ENCODE measurements at places on chromosomes 5 and 9.
A peak's percentile ranks its signal among the peaks of the same experiment; 100 is the strongest.

- DNase-seq: no peak
These were observed 42.2 kb upstream of the ADAMTS2 start for GRCh38 chr5:179387151-179388110.

GRCh38 chr9:116087246-116087645, 66.3 kb upstream of the PAPPA start:
- DNase-seq: no peak

DNA sequence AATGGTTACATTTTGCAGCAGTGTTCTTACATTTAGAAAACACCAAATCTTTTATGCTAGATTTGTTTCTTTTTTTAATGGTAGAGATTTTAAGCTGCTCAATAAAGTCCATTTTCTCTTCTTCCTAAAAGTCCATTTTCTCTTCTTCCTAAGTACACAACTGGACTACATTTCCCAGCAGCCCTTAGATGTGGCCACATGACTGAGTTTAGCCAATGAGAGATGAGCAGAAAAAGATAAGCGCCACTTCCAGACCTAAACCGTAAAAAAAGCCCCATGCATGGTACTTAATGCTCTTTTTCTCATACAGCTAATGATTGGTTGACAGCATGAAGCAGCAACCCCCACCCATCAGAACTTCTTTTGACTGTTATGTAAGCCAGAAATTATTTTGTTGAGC, 206.7 kb downstream of the FAM114A2 start:
- peak; percentile 10 for DNase-seq

DNA sequence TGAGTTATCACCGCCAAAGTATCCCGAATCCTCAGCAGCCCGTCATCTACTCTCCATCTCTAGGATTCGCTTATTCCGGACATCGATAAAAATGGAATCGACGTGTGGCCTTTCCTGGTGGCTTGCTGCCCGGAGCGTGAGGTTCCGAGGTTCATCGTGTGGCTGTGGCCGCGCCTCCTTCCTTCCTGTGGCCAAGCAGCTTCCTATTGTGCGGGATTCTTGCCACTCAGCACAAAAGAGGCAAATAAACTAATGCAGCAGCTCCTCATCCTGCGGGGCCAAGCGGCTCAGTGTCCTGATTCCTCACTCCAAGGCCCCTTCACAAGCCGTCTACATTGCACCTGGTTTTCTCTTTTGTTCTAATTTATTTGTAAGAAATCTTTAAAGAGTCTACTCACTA, 800.9 kb downstream of the CDH9 start:
- no peak for DNase-seq

GRCh38 chr5:137500615-137501225, 1.6 kb upstream of the SPOCK1 start:
- DNase-seq: no peak

DNA sequence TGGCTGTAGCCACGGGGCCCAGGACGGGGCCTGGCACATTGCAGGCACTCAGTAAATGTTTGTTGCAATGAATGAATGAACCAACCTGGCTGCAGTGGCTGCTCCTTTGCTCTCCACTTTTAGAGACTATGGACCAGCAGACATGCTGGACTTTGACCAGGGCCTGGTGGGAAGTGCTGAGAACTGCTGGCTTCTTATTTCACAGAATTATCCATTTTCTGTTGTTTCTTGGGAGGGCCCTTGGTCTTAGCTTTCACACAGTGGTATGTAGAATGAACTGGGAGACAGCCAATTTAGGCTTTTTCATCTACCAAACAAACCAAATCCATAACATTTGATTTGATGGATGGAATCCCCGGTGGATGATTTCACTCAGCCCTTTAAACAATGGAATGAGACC, 78.0 kb upstream of the LHFPL2 start:
- DNase-seq: no peak

- no peak for DNase-seq
These were observed 21.2 kb downstream of the MEGF9 start for GRCh38 chr9:120692901-120693699.

DNA sequence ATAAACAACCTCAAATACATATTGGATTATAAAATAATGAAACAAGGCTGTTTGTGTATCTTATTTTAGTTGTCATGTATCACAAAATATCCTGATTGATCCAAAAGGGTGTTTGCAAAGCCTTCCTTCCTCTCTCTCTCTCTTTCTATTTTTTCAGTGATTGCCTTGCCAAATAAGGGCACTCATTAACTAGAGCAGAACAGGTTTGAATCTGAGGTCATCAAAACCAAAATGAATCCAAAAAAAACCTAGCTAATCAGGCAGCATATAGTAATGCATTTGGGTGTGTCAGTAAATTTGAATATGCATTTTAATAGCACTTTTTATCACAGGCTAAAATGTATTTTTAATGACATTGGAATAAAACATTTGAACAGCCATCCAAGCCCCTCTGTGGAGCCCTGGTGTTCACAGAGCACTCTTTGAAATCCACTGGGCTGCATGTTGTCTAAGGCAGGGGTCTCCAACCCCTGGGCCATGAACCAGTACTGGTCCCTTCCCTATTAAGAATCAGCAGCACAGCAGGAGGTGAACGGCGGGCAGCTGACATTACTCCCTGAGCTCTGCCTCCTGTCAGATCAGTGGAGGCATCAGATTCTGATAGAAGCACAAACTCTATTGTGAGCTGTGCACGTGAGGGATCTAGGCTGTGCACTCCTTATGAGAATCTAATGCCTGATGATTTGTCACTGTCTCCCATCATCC, 171.8 kb upstream of the RAI14 start:
- DNase-seq: no peak

GRCh38 chr5:43584166-43584699, 18.7 kb upstream of the NNT start:
- no peak for DNase-seq

GRCh38 chr9:71863631-71864030, 47.4 kb downstream of the ABHD17B start:
- DNase-seq: no peak

- DNase-seq: no peak
These were observed 181.3 kb downstream of the GRIA1 start for GRCh38 chr5:153671653-153672346.

GRCh38 chr5:41637869-41638268, 127.5 kb upstream of the PLCXD3 start:
- DNase-seq: no peak

DNA sequence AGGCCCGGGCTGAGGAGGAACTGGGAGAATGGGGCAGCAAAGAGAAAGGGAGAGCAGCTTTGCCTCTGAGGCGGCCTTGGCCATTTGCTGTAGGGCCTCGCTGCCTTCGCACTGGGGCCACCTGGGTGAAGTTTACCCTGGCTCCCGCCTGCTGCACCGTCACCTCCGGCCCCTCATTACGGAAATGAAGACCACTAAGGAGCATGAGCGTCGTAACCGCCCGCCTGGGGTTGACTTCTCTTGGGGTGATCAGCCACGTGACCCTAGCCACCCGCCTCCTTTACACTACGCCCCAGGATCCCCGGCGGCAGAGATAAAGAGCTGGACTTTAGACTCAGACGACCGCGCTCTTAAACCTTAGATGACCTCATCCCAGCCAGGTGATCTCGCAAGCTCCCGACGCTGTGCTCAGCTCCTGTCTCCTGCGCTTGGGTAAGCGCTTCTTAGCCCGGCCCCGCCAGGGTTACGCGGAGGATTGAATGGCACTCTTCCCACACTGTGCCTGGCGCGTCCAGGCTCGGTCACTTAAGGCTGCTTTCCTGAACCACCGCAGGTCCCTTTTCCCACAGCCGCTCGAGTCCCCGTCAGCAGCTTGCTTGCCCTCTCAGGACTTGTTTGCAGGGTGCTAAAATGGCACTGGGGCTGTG, 107.9 kb upstream of the LARP1 start:
- DNase-seq: peak; percentile 92

GRCh38 chr5:150323092-150323491, 20.4 kb upstream of the ARSI start:
- no peak for DNase-seq

DNA sequence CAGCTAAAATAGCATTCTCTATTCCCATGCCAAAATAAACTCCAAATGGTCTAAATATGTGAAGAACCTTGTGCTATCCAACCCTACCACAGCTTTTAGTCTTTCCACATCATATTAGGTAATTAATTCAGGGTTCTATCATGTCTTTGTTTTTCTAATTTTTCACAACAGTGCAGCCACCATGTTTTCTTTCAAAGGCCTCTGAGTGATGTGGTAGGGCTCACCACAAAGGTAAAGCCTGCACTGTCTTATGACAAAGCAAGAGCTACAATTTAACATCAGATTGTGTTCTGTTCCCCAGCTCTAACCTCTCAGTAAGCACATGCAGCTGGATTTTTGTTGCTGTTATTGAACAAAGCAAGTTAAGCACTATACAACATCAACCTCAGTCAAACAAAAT, 52.4 kb downstream of the MEF2C start:
- no peak for DNase-seq

DNA sequence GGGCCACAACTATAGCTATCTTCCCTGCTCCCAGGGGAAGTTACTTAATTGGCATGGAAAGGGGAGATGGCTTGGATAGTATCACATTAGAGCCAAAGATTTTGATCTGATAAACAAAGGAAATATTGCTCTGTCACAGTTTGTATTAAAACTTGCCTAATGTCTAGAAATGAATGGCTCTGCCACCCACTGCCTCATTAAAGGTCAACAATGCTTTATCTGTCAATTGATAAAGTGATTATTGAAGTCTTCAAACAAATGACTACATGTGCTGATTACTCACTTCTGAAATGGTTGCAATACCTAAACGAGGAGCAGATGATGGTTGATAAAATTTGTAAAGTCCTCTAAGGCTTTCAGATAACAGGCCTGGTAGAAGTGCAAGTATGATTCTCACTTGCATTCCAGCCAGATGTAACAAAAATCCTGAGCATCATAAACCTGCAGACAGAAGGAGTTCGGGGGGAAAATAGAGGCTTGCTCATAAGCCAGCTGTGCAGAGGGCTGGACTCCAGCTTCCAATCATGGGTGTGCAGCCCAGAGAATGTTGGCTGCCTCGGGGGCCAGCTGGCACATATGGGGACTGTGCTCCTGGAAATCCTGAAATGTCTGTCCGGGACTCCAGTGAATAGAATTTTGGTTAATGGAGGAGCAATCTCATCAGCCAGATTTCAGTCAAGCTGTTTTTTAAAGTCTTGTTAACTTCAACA, 200.5 kb upstream of the SLC27A6 start:
- DNase-seq: no peak

GRCh38 chr9:88874391-88874790, 116.9 kb upstream of the S1PR3 start:
- DNase-seq: no peak

DNA sequence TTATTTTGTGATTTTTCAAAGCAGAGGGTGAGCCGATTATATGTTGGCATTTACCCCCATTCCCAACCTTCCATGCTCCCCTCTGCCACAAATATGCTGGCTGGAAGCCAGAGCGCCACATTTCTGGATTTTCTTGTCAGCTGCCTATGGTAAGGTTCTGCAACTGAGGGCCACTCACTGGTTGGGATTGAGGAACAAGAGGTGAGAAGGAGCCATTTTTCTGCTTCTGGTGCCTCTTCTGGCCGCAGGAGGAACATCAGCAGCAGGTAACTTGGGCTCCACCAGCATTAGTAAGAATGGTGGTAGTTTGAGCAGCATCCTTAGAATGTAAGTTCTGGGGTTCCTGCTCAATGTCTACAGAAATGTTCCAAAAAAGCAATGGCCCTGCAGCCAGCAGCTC, 159.5 kb upstream of the MAST4 start:
- peak; percentile 15 for DNase-seq

GRCh38 chr9:112545237-112545636, 58.6 kb downstream of the KIAA1958 start:
- no peak for DNase-seq

DNA sequence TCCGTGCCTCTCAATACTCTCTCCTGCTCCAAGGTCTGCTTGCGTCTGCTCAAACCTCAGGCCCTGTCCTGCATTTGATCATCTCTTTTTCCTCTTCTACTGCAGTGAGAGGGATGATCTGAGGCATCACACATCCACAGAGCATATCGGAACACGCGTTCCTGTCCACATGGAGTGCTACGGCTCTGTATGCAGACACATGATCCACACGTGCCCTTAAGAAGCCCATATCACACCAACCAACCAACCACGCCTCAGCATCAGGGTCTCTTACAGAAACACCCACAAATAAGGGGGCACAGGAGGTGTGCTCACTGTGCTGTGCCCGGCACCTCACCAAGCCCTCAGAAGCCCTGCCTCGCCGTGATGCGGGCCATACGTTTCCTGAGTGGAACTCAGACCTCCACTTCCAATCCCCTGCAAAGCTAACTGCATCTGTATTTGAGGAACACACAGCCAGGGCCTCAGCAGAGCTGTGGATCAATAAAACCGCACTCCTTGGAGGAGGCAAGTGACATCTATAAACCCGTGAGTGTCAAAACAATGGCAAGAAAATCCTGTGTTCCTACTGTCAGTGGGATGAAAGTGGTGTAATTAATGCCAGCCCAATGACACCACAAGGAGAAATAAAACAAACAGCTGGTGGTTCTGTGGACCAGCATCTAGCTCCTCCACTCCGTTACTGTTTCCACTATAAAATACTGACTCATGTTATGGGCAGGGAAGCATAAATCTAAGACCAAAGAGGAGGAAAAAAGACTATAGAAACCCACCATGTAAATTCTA, 40.4 kb downstream of the AK8 start:
- no peak for DNase-seq

DNA sequence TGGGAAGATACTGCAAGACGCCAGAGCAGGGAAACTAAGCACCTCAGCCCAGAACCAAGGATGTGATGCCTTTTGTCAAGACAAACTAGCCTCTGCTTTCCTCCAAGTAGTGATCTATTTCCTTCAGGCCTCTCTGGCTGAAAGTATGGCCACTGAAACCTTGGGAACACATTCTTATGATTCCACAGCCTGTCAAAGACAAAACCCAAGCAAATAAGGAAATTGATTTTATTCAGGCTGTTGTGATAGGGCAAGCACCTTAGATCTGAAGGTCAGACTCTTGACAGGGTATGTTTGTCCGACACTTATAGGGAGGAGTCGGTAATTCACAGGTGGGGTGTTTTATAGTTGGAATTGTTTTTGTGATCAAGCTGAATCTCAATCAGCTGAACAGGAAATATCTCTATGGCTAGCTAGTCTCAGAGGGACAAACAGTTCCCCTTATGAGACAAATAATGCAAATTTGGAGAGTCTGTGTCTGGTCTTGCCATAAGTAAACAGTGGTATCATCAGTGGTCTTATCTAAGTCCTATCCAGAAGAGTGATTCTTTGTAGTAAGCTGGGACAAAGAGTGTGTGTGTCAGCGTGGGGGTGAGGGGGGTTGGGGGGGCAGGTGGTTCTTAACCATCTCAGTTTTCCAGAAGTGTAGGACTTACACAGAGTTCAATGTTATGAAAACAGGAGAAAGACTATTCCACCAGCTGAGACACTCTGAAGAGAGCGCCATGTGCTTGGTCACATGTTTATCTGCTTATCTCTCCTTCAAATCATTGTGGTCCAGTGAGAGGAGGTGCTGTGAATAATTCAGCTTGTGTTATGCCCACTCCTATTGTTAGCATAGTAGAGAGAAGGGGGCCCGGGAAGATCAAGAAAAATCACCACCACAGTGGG, 6.7 kb upstream of the ZCCHC10 start:
- no peak for DNase-seq

DNA sequence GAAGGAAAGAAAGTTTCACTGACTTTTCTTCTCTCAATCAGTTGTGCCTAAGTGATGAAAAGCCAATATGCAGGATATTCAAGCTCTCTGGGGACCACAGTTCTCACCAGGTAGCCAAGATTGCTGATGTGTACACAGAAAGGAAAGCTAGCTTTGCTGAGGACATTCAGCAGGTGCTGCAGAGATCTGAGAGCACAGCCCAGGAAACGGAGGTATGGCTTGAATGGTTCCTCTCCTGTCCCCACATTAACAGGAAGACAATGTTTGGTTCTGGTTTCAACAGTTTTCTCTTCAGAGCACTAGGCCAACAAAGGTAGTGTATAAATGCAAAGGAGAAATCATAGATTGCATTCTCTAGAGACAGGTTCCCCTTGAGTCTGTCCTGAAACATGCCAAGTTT, 69.6 kb downstream of the PTPDC1 start:
- DNase-seq: no peak

All from HuH-7 (cell line).